ENCODE measurements at places on chromosomes 7 and 10.

DNA sequence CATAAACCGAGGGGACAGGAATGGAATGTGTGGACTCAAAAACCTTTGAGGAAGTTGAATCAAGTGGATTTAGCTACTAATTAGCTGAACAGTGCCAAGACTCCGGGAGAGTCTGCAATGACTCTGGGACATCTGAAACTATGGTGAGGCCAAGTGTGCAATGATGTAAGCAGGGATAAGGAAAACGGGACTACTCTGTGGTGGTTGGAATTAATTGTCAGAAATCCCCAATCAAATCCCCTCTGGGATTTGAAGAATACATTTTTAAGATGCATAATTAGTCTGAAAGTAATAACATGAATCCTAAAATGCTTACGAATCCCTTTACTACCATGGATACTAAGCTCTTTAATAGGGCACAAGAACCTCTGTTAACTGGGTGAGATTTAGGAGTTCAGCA is 602.8 kb downstream of the NRG3 start:
- no peak for DNase-seq

DNA sequence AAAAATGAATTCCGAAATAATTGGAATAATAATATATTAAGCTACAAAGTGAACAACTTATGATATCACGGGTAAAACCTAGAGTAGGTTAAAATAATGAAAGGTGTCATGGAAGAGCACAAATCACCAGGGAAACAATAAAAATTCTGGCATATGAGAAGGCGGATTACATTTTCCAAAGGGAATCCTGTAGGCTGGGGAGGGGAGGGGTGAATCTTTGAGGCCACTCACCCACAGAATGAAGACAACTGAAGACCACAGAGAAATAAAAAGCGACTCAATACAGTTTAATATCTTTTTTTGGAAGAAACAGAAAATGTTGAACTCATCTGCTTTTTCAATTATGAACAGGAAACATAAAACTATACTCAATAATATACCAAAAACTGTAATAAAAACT is 129.4 kb upstream of the HPS1 start:
- no peak for DNase-seq

DNA sequence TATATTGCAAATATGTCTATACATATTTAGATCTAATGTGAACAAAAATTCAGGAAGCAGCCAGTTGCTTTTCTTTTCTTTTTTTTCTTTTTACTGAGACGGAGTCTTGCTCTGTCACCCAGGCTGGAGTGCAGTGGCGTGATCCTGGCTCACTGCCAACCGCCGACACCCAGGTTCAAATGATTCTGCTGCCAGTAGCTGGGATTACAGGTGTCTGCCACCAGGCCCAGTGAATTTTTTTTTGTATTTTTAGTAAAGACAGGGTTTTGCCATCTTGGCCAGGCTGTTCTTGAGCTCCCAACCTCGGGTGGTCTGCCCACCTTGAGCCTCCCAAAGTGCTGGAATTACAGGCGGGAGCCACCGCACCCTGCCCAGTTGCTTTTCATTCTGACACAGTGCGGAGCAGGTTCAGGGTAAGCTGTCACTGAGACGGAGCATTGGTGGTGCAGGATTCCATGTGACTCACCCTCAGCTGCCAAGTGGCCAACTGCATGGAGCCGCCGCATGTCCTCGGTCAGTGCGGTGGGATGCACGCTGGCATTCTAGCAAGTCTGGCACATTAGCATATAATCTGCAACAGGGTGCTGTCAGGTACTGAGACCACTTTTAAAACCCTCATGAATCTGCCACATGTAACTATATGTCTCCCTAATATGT is 362.7 kb downstream of the DNAJB6 start:
- peak; percentile 1 for DNase-seq

DNA sequence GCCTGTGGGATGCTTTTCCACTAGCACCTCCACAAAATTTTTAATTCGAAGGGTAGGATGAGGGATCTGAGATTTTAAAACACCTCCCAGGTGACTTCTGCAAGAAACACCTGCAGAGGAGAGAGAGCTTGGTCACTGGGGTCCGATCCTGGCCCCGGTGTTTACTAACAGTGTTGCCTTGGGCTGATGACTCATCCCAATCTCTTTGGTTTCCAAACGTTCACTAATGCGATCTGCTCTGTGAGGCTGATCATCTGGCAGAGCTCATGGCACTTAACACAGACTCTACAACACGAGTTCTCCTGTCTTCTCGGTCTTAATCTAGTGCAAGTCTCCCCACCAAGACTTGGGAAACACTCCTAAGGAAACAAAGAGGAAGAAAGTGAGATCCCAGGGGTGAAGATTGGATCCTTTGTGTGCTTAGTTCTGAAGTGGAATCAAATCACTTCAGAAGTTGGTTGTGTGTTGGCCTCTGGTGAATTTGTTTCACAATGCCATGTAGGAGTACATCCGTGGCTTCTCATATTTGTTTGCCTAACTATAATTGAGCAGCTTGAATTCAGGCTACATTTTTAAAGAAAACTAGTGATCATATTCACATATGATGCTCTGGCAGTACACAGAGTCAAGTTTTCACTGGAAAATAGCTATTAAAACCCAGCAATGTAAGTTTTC is 407.9 kb downstream of the NRG3 start:
- DNase-seq, result no peak

GRCh38 chr7:141612861-141613260 is 61.7 kb downstream of the AGK start:
- no peak for DNase-seq

DNA sequence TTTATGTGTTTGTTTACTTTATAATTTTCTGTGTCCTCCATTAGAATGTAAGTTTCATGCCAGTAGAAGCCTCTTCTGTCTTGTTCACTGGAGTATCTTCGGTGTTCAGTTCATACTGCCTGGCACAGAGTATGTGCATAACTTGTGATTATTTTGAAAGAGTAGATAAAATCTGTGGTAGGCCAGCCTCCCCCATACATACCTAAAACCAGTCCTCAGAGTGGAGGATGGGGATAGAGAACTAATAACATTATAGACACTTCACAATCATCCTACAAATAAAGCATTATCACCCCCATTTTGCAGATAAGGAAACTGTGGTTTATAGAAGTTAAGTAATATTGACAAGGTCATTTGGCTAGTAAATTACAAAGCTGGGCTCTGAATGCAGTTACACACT is 28.0 kb downstream of the VIM start:
- DNase-seq, result no peak

Measured in activated CD4-positive, alpha-beta T cell treated with anti-CD3 and anti-CD28 coated beads for 1 hour (primary cell).